Cortex of kidney (tissue), 1 donor: ENCODE measurements at places on chromosomes 4 and X.

DNA sequence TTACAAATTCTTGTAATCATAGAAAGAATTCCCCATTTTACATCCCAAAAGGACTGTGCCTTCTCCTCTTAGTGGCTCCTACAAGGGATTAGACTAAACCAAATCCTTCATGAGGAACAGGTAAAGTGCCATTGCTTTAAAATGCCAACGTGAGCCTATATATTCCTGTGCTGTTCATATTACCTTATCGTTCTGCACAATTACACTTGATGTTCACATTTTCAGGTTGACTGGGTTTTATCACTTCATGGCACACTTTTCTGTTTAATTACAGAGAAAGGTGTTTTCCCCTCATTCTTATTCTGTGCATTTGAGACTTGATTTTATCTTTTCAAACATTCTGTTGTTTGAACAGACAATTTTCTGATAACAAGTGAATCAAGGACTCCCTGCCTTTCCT lies 645.6 kb upstream of the FTHL17 start:
- no peak for DNase-seq

GRCh38 chrX:136126371-136126770 lies 21.0 kb upstream of the FHL1 start:
- DNase-seq: no peak

DNA sequence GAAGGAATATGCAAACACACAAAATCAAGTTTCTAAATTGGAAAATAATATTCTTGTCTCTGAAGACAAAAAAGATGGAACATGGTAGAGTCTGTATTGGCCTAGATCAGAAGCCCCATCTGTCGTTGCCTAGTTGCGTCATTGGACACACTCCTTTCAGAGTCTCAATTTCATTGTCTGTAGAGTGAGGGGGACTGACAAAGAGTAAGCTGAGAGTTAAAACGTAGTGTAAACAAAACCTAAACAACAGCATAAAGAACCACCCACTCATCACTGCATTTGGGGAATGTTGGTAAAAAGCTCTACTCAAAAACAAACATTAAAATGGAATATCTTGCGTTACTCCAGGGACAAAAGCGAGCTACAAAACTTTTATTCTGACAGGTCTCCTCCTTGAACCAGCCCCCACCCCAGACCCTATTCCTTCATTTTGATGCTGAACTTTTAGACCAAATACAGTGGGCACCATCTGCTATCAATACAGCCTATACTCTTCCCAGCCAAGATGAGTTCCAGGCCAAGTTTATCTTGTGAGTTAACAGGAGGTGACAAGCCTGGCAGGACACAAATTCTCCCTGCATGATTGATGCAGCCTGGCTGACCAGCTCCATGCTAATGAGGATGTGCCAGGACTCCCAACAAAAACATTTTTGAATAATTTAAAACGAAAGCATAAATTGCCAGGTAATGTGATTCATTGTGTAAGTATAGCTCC lies 125.2 kb downstream of the COL25A1 start:
- no peak for DNase-seq

- no peak for DNase-seq
Measured at GRCh38 chrX:73126240-73126639, 46.9 kb upstream of the PABPC1L2A start.

DNA sequence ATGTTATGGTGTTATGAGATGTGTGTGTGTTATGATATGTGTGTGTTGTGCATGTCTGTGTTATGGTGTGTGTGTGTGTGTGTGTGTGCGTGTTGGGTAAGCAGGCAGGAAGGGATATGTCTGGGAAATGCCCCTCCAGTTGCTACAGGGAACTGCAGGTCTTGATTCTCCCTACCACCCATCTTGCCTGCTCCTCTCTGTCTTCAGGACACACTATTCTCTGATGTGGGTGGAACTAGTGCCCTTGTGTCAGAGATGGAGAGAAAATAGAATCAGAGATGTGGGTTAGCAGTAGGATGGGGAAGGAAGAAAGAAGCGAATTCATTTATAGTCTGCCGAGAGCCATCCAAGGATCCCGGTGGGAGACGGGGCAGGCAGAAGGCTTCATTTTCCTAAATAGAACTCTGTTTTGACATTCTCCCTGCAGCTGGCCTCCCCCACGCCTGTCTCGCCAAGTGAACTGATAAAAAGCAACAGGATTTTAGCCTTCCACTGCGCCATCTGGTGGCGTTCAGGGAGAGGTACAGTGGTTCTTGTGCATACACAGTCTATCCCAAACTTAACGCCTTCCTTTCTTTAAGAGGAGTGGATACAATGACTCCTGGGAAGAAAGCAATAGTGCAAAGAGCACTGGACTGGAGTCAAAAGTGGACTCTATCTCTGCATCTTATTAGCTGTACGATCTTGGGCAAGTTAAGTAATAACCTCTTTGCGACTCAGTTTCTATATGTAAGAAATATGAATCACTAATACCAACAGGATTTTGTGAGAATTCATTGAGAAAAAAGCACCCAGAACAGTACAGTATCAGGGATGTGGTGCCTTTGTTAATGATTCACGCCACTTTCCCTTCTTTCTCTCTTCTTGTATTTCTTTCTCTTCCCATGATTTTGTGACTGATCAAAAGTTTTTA lies 14.1 kb upstream of the MGST2 start:
- no peak for DNase-seq

DNA sequence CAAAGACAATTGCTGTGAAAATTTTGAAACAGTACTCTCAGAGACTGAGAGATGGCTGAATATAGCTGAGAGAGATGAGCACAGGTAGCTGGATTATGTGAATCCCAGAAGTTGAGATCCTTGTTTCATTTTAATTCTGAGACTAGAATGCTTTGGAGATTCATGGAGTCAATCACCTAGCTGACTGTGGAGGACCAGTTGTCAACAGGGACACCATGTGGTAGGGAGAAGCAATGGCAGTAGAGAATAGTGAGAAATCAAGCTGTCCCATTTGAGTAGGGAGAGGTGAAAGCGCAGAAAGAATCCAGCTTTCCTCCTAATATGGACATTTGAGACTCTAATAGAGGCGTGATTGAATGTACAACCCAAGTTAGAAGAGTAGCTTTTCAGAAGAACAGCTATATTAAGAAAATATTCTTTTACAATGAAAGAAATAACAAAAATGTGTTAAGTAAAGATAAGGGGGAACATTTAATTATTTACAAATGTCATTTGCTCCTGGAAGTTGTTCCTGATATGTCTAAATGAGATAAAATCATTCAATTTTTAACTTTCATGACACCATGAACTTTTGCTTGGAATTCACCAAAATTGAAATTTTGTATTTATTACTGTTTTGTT lies 30.3 kb upstream of the GLRB start:
- DNase-seq: no peak

DNA sequence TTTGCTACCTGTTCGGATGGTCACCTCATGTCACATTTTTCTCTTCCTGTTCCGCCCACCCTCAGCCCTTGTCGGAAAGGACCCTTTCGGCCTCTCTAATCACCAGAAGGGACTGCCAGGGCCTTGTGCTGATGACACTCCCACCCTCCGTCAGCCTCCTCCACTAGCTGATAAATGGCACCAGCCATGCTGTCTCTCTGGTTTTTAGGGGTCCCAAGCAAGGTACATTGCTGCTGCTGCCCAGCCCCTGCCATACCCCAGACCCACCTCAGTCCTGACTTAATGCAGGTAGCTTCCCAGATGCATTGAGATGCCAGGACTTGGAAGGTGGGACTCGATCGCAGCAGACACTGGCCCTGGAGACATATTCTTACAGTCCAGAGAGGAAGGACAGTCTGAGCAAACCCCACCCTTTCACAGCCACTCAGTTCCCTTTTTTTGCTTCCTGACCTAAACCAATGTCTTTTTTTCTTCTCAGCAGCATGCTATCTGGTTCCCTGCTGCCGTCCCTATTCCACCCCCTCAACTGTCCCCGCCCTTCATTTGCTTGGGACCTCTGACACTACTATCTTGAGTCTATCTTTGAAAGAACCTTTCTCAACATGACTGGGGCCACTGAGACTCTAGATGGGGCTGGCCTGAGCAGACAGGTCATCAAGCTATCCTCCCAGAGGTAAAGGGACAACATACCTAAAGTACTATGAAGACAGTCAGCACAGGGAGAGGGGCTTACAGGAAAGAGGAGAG lies at the start of gene BTK:
BTK (minus strand) TSS at position 397 of the 747 bp plus-strand sequence. CDS start 10,907 bp downstream, outside the sequence.
- no peak for DNase-seq

- DNase-seq: no peak
Measured at GRCh38 chr4:156771171-156771837, 200.3 kb downstream of the PDGFC start.

DNA sequence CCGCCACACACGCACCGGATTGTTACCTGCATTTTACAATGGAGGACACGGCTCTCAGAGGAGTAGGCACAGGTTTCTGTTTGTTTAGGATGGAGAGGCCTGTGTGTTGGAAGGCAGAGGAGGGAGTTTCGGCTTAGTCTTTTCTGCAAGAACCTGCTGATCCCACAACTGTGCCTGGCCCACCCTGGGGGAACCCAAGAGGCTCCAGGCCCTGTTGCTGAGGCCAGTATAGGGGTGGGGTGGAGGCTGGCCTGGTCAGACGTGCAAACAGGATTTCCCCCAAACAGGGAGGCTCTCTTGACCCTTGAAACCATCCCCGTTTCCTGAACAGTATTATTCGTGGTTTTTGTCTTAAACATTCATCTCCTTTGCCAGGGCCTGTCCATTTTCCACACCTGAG lies 772 bp upstream of the SLC49A3 start:
- no peak for DNase-seq

DNA sequence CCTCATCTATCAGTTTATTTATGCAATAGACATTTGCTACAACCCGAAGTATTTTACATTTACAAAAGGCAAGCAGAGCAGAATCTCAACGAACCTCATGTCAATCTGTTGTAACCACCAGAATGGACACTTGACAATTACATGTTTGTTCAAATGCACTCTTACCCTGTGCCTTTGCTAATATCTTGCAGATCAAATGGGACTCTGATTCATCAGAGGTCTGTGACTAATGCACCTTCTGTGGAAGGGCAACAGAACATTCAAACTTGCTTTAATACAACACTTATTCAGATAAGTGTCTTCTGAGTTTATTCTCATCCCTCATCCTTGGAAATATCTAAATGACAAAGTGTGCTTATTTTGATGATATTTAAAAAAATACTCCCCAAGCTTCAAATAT lies 644.7 kb upstream of the PCDH10 start:
- no peak for DNase-seq

- no peak for DNase-seq
Measured at GRCh38 chr4:150136481-150136880, 58.2 kb downstream of the DCLK2 start.

DNA sequence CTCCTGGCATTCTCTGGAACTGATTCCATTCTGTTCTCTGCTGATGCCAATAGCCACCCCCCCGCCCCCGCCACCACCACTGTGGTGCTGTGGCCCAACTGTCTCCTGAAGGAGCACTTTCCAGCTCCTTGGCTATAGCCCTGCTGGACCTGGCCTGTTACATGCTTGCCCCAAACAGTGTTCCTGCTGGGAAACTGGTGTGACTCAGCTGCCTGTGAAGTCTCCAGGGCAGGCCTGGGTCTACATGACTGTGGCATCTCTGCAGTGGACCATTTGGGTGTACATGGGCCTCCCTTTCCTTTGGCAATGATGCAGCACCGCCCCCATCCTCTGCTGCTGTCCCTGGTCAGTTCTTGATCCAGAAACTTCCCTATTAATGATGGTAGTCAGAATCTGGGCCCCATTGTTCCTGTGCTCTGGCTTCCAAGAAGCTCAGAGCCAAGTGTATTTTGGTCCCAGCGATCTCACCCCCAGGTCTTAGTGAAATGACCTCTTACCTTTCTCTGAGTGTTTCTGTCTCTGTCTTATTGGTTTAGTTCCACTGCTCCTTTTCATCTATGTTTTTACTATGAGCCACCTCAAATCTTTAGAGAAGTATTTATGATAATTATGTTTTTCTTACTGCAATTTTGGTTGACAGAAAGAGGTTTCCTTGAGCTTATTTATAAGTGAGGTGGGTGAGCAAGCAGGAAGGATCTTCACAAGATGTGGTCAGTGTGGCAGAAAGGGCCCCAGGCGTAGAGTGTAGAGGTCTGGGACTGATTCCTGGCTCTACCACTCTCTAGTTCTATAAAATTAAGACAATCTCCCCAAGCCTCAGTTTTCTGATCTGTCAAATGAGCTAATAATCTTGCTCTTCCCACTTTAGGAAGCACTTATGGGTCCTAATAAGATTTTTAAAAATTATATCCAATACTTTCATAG lies 210.7 kb upstream of the EOLA2 start:
- no peak for DNase-seq

DNA sequence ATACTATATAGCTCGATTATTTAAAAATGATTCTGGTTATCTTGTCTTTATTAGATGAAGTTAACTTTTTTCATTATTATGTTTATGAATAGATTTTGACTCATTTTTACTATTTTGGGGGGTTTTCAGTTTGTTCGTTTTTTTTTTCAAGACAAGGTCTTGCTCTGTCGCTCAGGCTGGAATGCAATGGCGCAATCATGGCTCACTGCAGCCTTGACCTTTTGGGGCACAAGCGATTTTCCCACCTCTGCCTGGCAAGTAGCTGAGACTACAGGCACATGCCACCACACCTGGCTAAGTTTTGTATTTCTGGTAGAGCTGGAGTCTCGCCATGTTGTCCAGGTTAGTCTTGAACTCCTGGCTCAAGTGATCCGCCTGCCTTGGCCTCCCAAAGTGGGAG lies 24.9 kb upstream of the FOXR2 start:
- DNase-seq: no peak
